HAP-1 (cell line): ENCODE measurements at places on chromosomes 2 and 18.

GRCh38 chr18:23258566-23259469, 123.5 kb downstream of the CABLES1 start:
- DNase-seq = no peak

DNA sequence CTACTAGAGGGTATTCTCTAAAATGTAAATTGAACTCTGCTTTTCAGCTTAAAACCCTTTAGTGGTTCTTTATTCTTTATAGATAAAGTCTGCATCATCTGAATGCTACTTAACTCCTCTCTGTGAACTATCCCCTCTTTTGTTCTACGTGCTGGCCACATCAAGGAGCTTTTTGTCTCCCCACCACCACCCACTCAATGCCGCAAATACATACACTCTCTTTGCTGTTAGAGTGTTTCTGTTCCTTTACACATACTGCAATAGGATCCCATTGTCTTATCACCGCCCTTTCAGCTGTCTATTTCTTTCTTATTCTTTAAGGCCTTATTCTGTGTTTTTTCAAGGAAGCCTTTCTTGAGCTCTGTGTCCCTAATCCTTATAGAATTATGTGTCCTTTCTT, 83.3 kb downstream of the EML4 start:
- DNase-seq = peak; percentile 69

GRCh38 chr18:46577546-46577945, 79.5 kb downstream of the LOXHD1 start:
- no peak for DNase-seq

GRCh38 chr2:80190166-80190565, 114.4 kb downstream of the LRRTM1 start:
- DNase-seq = no peak

DNA sequence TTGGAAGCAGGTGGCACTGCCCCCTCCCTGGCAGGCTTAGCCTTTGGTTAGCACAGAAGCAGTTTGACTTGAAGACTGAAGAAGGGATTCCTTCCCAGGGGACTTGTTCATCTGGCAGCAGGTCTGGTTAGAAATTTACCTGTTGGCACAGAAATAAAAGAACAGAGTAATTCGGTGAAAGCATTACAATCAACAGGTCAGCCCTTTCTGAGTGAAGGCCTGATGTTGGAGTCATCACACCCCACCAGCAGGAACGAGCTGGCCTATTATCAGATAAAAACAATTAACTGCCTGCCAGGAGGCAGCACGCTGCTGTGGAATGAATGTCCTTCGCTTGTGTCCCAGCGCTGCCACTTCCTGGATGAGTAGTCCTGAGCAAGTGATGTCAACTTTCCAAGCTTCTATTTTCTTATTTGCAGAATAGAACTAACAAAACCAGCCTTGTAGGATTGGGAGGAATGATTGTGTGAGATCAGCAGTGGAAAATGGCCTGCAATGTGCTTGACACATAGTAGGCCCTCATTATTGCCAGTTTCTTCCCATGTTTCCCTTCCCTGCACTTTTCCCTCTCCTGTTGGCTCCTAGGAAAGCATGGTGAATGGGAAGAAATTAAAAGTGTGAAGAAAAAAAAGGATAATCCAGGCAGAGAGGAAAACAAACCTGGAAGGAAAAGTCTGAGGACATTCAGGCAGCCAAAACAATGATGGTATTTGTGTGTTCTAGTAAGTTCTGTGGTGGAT, 29.0 kb downstream of the LGALSL start:
- no peak for DNase-seq

DNA sequence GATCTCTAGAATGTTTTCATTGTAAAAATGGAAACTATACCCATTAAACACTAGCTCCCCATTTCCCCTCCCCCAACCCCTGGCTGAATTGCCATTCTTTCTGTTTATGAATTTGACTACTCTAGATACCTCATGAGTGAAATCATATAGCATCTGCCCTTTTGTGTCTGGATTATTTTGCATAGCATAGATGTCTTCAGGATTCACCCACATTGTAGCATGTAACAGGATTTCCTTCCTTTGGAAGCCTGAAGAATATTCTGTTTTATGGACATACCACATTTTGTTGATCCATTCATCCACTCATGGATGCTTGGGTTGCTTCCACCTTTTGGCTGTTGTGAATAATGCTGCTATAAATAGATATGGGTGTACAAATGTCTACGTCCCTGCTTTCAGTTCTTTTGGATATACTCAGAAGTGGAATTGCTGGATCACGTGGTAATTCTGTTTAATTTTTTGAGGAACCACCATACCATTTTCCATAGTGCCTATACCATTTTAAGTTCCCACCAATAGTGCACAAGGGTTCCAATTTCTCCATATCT, 7.7 kb upstream of the ASB1 start:
- DNase-seq = no peak

GRCh38 chr2:111707700-111708099, 176.3 kb downstream of the ANAPC1 start:
- DNase-seq = no peak

DNA sequence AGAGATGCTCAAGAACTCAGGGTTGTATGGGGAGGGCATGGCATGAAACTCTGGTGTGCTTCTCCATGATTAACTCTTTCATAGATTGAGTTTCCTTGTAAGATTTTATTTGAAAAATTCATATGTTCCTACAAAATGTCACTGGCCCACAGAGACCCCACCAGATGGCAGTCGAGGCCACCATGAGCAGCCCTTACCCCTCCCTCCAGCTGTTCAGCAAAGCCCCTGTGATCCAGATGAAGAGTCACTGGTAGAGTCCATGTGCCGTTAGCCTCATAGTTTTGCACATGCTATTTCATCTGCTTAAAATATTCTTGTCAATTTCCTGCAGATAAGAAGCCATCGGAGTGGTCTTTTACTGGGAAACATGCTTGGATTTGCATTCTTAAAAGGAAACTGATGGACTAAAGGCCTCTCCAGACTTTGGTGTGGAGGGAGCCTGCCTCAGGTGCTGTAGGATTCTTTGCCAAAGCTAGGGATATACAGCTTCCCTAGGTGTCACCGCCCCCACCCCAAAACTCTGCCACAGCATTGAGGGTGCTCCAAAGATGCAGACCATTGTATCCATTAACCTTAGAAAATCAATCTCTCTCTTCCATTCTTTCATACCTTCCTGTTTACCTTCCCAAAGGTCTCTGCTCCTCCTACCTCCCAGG, 18.8 kb downstream of the ZNF385B start:
- peak; percentile 77 for DNase-seq

- no peak for DNase-seq
Observed at GRCh38 chr2:232006253-232006652, 44.7 kb downstream of the DIS3L2 start.

- DNase-seq = no peak
Observed at GRCh38 chr2:185202945-185203528, 535.6 kb upstream of the FSIP2 start.

GRCh38 chr2:126676221-126677175, 20.5 kb downstream of the GYPC start:
- no peak for DNase-seq

- peak; percentile 9 for DNase-seq
Observed at GRCh38 chr2:113228991-113229716, 49.6 kb downstream of the PAX8 start.

DNA sequence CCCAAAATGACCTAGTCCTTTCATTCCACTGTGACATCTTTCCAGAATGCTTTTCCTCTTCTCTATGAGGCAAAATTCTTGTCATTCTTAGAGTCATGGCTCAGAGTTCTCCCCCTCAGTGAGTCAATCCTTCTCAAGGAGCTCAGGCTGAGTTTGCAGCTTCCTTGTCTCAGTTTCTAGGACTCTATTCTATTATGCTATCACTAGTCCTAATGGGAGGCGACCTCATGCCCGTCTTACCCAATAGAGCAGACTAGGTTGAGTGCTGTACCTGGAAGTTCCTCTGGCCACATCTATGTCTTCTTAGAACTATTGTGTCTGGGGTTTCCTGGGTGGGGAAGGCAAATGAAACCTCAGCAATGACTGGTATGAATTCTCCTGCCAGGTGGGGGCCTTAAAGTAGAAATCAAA, 51.5 kb downstream of the HAUS1 start:
- no peak for DNase-seq

DNA sequence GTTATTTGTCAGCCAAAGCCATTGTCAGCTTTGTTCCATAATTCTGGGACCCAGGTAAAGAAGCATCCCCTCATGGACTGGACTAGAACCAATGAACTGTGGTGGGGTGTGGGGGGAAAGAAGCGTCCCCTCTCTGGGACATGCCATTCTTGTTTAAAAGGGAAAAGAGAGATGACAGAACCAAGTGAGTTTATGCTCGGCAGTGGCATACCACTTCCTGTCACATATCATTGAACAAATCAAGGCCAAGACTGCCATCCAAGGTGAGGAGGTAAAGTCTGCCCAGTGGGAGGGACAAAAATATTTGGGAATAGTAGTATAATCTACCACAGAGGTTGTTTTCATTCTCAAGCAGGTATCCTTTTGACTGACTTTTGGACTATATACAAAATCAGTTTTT, 4.7 kb upstream of the GLS start:
- DNase-seq = no peak

GRCh38 chr2:61675204-61675603, 137.0 kb upstream of the XPO1 start:
- no peak for DNase-seq

DNA sequence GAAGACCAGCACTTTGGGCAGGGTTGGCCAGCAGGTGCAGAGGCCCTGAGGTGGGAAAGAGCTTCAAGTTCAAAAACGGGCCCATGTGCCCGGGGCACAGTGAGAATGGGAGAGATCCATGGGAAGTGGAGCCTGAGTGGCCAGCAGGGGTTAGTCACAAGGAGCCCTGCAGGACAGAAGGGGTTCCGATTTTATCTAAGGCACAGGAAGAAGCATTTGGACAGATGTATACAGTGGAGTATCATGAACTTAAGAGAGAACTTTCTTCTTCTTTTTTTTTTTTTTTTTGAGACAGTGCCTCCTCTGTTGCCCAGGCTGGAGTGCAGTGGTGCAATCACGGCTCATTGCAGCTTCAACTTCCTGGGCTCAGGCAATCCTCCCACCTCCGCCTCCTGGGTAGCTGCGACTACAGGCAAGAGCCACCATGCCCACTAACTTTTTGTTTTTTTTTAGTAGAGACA, 24.0 kb downstream of the WIPF1 start:
- no peak for DNase-seq

GRCh38 chr2:241108271-241109209, 6.5 kb upstream of the MTERF4 start:
- no peak for DNase-seq

GRCh38 chr2:74418312-74418711, 3.1 kb downstream of the C2orf81 start:
- peak; percentile 38 for DNase-seq

DNA sequence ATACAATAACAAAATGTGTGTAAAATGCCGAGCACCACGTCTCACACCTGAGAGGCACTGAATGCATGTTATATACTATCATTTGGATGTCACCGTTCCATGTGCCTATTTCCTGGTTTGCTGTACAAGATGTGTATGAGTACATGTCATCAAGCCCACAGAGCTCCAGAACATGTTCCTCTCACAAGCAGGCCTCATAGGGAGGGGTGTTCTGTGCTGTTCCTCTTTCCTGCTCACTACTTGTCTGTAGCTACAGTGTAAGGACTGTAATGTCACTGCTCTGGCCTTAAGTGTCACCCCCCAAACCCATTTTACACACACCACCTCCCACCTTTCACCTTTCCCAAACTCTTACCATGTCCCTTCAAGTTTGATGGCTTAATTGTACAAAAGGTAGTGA, 1.8 kb downstream of the AFF3 start:
- no peak for DNase-seq

DNA sequence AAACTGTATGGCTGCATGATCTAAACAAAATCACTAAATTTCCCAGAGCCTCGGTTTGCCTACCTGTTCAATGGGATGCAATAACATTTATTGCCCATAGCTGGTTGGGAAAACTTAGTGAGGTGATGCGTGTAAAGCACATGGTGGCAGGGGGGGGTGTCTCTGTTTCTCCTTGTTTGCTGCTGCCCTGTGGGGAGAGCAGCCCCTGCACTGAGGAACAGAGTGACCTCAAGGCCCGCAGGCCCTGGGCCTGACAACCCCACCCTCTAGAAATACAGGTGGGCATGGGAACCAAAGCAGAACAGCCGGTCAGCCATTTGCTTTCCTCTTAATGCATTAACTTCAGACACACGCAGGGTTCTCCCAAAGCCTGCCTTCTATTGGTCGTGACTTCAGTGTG, 55.1 kb upstream of the SLC66A3 start:
- DNase-seq = no peak

DNA sequence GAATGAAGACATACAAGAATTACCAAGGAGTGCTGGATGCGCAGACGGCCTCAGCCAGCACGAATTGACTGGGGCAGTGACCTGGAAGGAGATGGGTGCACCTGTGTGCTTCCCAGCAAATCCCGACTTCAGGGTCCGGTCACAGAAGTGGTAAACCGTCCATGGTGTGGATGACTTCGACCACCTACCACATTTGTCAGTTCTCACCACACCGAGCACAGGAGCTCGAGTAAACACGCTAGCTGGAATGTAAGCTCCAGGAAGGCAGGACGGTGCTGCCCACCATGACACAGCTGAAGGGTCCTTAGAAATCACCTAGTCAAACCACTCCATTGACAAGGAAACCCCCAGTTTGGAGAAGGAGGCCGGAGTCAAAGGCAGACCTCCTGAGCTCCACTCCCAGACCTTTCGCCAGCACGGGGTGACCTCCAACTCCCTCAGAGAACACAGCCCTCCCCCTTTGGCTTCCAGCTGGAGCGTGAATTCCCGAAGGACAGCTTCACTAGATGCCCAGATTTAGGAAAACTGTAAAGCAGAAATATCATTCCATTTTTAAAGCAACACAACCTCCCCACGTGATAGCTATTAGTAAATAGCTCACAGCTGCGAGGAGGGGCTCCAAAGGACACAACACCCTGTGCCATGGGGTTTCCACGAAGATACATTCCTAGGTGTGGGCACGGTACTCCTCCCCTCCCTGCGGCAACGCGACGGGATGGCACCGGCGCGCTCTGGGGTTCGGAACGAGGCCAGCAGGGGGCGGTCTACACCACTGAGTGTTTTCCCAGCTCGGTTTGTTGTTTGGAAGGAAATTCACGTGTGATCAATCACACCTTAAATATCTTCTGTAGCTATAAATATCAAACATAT, 34.1 kb upstream of the GNAL start:
- peak; percentile 7 for DNase-seq

DNA sequence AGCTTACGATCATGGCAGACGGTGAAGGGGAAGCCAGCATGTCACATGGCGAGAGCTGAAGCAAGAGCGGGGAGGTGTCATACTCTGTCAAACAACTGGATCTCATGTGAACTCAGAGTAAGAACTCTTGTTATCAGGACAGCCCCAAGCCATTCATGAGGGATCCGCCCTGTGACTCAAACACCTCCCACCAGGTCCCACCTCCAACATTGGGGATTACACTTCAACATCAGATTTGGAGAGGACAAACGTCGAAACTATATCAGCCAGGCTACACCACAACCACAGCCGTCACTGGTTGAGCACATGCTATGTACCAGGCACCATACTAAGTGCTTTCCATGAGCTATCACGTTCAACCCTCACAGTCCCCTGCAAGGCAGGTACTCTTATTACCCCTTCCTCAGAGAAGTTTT, 293.8 kb downstream of the PRKCE start:
- DNase-seq = no peak
